ENCODE measurements at places on chromosomes 1 and 21.

GRCh38 chr1:204335085-204335484, 24.6 kb downstream of the PLEKHA6 start:
- DNase-seq = no peak

DNA sequence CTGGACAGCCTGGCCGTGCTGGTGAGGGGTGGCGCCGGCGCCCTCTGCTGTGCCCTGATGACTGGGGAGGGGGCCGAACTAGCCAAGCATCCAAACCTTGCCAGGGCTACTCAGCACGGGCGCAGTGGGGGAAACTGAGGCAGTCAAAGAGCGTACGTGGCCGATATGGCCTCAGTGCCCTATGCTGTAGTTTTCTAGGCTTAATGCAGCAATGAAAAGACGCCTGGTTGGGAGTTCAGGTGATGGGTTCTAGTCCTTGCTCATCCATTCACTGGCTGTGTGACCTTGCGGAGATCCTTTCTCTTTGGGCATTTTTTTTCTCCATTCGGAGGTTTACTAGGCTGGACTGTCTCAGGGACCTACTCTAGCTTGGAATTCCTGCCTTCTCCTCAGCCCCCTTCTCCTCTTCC, 822 bp downstream of the MTX1 start:
- no peak for DNase-seq

DNA sequence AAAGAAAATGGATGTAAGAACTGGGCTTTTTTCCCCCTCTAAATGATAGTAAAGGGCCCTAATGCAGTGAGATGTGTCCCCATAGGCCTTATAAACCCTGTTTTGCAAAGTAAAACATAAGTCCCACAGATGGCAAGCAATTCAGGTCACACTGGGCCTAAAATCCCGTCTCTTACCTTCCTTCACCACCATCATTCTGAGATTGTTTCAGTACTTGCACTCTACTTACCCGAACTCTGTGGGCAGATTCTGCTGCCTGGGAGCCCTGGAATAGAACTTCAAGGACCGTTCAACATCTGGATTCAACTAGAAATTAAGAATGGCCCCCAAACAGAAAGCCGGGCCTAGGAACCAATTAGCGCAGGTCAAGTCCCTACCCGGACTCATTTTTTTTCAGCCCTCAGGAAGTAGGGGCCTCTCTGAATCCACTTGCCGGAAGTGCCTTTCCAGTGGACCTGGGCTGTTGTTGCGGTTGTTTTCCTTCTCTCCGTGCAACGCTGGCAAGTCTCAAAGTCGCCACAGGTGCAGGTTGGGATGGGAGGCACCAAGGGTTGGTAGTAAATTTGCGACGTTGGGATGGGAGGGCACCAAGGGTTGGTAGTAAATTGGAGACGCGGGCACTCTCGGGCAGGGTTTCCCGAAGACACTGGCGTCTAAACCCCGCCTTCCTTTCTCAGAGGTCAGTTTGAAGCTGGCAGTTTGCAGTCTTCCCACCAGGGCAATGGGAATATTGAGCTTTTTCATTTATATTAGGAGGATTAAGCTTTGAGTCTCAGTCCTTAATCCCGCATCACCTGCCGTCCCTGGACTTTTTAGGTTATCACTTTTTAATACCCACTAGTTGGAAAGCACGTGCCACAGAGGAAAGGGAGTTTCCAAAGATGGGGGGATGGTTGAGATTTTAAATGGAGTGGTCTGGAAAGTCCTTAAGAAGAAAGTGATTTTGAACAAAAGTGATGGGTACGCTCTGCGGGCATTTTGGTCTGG, at the start of gene TMEM69:
Gene TMEM69 (plus strand): TSS at position 428 of the 987 bp plus-strand sequence. CDS start 2,888 bp downstream, outside the sequence.
- DNase-seq = peak; percentile 85

GRCh38 chr1:172089768-172090510, 248.6 kb downstream of the DNM3 start:
- DNase-seq = peak; percentile 34

- no peak for DNase-seq
Measured at GRCh38 chr21:23853796-23854379, 1753.4 kb downstream of the MRPL39 start.

- DNase-seq = no peak
Measured at GRCh38 chr1:205940710-205941109, 2.5 kb downstream of the SLC26A9 start.

- no peak for DNase-seq
Measured at GRCh38 chr1:210358626-210359025, 29.9 kb downstream of the HHAT start.

DNA sequence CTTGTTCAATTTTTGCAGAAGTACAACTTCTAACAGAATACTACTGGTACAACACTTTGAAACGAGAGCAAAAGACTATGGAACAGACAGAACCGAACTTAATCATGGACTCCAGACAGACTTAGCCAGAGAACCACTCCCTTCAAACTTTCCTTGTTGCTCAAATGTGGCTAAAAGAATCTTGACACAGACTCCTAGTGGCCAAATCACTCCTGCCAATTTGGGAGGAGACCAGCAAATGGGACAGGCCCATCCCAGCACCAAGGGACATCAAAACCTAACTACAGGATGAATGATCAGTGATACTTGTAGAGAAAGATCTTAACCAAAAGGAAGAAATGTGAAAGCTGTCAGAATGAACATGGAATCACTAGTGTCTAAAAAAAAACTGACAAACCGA, 154.0 kb downstream of the MATN1 start:
- no peak for DNase-seq

GRCh38 chr1:194055536-194055935, 869.1 kb upstream of the B3GALT2 start:
- no peak for DNase-seq

- DNase-seq = no peak
Measured at GRCh38 chr1:151406176-151406575, 6.8 kb downstream of the PSMB4 start.

GRCh38 chr1:55716610-55717009, 501.4 kb upstream of the USP24 start:
- no peak for DNase-seq

DNA sequence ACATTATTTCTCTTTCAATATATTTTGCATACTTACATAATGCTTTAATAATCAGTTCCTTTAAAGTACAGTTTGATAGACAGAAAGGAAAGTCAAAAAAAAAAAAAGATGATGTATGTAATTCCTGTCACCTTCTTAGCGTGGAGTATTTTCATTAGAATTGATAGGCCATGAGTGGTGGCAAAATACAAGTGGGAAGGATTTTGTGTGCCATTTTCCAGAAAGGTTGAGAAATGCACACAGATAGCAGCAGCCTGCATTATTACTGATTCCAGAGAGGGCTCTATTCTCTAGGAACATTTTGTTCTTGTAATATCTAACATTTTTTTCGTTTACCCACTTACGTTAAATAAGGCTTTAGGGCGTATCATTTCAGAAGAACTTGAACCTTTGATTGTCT, 475.6 kb downstream of the DSCAM start:
- no peak for DNase-seq

DNA sequence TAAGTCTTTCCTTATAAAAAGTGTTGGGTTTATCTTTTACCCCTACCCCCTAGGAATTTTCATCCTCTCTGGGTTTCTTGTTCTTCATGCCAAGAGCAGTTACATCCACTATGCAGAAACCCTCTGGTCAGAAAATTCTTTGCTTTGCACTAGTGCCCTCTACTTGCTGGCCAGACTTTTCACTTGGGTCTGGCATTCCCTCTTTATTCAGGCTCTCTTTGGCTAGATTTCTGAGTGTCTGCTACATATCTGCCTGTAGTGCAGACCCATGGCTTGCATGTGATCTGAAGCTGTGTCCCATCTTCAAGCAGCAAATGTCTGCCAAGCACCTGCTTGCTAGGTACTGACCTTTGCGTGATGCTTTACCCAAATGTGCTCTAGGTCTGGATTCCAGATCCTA, 237.0 kb downstream of the GPATCH2 start:
- DNase-seq = no peak

GRCh38 chr1:201281573-201281972, 1.7 kb upstream of the PKP1 start:
- DNase-seq = no peak

GRCh38 chr1:180352588-180352987, 122.5 kb downstream of the LHX4 start:
- no peak for DNase-seq

DNA sequence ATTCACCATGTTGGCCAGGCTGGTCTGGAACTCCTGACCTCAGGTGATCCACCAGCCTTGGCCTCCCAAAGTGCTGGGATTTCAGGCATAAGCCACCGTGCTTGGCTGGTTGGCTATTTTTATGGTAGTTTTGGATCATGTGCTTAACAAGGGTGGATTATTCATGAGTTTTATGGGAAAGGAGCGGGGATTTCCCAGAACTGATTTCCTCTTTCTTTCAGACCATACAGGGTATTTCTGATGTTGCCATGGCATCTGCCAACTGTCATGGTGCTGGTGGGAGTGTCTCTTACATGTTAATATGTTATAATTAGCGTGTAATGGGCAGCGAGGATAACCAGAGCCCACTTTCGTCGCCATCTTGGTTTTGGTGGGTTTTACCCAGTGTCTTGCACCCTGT, 3.2 kb downstream of the TRPM2 start:
- no peak for DNase-seq

- peak; percentile 22 for DNase-seq
Measured at GRCh38 chr1:8540261-8540941, 222.5 kb downstream of the SLC45A1 start.

- no peak for DNase-seq
Measured at GRCh38 chr1:78070758-78071157, 25.0 kb downstream of the GIPC2 start.

GRCh38 chr1:21331752-21332478, 41.7 kb upstream of the ECE1 start:
- no peak for DNase-seq

DNA sequence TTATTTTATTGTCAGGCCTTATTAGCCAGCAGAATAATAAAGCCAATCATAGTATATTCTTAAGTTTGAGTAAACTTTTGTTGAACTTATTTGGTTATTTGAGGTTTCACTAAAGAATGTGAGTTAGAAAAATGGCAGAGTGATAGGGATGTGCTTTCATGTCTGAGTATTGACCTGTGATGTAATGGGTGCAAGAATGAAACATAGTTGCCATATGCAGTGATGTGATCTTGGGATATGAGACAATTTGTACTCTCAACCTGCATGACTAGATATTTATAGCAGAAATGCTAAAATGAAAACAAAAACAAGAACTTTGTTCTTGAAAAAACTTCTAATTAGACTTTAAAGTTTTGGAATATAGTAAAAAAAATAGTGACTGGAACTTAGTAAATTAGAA, 97.9 kb downstream of the DISP1 start:
- no peak for DNase-seq

DNA sequence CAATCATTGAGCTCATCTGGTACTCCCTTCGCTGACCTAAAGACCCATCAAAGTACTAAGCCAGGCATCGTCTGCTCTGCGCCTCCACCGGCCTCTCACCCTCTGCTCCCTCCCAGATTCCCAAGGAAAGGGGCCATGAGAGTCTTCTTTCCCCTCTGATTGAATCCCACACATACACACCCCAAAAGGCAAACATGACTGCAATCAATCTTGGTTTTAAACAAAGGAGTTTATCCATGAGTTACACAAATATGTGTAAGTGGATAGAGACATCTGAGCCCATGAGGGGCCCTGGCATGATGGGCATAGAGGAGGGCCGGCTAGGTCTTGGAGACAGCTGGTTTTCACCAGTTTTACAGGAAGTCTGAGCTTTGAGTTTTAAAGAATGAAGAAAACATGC, 50.9 kb downstream of the CAPN2 start:
- DNase-seq = no peak

- DNase-seq = no peak
Measured at GRCh38 chr1:24058671-24059455, 53.1 kb downstream of the MYOM3 start.

DNA sequence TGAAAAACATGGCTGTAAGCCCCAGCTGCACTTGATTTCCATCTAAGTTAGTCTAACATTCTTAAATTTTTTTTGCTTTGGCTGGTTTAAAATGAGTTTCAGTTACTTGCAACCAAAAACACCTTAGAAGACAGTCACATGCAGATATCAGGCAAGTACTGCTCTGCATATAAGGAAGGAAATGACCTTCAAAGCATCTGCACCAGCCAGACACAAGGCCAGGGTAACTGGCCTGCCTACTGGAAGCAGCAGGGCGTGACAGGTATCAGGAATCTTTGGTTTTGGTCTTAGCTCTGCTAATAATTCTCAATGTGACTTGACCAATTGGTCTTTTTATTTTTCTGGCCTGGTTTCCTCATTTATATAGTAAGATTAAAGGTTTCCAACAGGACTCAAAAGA, 33.5 kb downstream of the SCYL3 start:
- no peak for DNase-seq

DNA sequence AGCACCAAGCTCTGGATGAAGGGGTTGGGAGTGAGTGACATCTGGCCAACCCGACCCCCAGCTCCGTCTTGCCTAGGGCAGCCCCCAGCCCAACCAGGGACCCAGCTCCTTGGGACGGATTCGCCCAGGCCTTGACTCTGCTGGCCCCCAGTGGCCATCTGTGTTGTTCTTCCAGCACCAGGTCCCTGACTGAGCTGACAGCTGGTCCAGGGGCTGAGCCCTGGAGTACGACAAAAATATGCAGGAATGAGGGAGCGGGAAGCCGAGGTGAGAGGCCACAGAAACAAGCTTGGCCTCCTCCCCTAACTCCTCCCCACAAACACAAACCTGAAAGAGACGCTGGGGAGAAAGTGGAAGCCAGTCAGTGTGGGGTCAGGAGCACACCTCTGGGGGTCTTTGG, 55.0 kb upstream of the PAX7 start:
- DNase-seq = no peak

- no peak for DNase-seq
Measured at GRCh38 chr1:160400223-160400645, at the start of gene VANGL2. Gene VANGL2 (plus strand): TSS chr1:160400564. CDS start chr1:160415838, 15,274 bp downstream.

- no peak for DNase-seq
Measured at GRCh38 chr1:219130366-219130935, 43.2 kb upstream of the LYPLAL1 start.

- no peak for DNase-seq
Measured at GRCh38 chr1:172970186-172970585, 80.6 kb downstream of the TNFSF18 start.

GRCh38 chr1:24472527-24473251, 29.9 kb upstream of the RCAN3 start:
- no peak for DNase-seq

DNA sequence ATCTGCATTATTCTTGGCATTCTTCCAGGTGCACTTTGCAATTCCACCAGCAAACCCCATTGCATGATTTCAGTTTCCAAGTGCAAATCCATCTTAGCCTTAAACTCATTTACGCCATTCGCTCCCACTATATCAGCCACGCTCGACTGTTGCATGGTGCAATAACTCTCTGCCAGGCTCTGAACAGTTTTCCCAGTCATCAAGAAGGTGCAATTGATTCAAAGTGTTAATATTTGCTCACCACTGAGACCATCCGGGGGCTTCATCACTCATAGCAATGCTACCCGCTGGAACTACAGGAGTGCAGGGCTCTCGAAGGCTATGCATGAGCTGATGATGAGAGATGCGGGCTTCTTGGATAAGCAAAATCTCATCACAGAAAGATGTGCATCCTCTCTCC, 488.2 kb downstream of the OMA1 start:
- DNase-seq = no peak

DNA sequence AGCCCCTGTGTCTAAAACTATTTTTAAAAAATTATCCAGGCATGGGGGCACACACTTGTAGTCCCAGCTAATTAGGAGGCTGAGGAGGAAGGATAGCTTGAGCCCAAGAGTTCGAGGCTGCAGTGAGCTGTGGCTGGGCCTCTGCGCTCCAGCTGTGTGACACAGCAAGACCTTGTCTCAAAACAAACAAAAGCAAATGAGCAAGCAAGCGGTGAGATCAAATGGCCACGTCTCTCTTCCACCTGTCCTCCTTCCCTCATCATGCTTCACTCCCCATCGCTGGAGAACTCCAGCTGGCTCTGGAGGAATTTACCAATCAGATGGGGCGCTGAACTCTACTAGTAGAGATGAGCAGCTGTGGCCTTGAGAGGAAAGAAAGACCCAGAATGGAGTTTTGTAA, 14.0 kb upstream of the REN start:
- no peak for DNase-seq

GRCh38 chr1:98075626-98076025, 154.8 kb upstream of the DPYD start:
- no peak for DNase-seq

Measured in glomerular endothelial cell (primary cell).